ENCODE measurements at places on chromosomes 2 and 18. TPM values are rescaled to one million over a fixed set of nuclear protein-coding genes. Genes with fewer than 3 reads are reported as not detected.

DNA sequence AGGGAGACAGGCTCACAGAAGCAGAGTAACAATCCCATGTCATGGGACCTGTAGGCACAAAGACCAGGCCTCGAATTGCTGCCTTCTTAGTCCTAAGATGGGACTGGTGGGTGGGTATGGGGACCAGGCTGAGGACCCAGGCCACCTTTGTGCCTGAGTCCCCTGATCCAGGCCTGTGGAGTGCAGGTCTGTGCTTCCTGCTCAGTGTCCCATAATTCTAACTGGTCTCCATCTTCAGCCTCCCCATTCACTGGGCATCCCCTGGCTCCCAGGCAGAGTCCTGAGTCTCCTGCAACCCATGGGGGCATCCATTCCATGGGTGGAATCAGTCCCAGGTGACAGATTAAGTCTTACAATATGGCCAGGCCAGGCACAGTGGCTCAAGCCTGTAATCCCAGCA is 83.9 kb downstream of the SMAD7 start:
- H3K4me3 ChIP-seq: no peak overlapping the region
- H3K36me3 ChIP-seq: no peaks in the 10 kb centered on the region
- H3K27ac ChIP-seq: no peak overlapping the region
- no peak for DNase-seq
- peaks cover 12% of the 10 kb centered on the region for H3K4me1 ChIP-seq
- H3K27me3 ChIP-seq: no peaks in the 10 kb centered on the region

The ERMN gene
- total RNA-seq: 4.8 TPM

DNA sequence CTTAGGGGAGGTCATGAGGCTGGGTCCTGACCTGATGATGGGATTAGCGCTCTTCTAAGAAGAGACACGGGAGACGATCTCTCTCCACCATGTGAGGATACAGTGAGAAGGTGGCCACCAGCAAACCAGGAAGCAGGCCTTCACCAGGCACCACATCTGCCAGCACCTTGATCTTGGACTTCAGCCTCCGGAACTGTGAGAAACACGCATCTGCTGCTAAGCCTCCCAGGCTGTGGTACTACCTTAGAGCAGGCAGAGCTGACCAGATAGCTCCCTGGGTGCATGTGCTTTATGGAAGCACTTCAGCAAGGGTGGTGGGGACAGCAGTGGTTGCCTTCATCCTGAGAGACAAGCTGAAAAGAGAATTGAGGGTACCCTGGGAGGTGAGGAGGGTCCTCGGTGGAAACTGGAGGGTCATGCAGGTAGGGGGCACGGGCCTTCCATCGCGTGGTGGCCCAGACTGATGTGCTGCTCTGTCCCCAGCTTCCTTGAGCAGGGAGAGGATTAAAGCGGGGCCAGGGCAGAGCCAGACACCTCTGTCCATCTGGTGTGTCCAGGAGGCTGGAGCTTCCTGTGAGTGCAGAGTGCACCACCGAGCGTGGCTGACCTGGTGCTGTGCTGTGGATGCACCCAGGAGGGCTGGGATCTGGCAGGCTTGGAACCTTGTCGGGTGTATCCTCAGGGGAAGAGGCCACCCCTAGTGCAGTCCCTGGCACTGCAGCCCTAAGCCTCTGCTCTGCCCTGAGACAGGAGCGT is 42.9 kb upstream of the HS6ST1 start:
- H3K4me1 ChIP-seq: no peaks in the 10 kb centered on the region
- no peak overlapping the region for H3K27ac ChIP-seq
- no peak overlapping the region for H3K4me3 ChIP-seq
- DNase-seq: no peak
- no peaks in the 10 kb centered on the region for H3K27me3 ChIP-seq

GRCh38 chr2:42569116-42569711 is 782 bp downstream of the MTA3 start:
- H3K4me1 ChIP-seq: peaks cover 56% of the 10 kb centered on the region
- no peak for DNase-seq
- H3K36me3 ChIP-seq: peaks cover 29% of the 10 kb centered on the region
- peak overlapping the region; percentile 95 for H3K4me3 ChIP-seq
- H3K27ac ChIP-seq: peak overlapping the region; percentile 94
- no peaks in the 10 kb centered on the region for H3K27me3 ChIP-seq

The C2orf72 gene
- total RNA-seq: not detected

DNA sequence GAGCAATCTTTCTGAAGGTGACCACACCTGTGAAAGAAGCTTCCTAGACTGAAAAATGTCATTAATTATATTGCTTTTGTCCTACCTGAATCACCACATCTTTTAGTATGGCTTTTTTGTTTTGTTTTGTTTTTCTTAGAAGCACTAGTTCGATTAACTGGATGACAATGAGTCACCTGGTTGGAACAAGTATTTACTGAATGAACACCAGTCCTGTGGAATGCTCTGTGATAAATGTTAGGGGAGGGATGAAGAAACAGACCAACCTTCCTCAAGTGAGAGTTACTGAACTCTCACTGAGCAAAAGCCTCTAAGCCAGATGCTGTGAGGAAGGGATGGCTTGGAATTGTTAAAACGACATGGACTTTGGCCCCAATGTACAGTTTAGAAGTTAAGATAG is 26.8 kb upstream of the DCC start:
- H3K4me3 ChIP-seq: no peak overlapping the region
- peaks cover 5% of the 10 kb centered on the region for H3K36me3 ChIP-seq
- no peaks in the 10 kb centered on the region for H3K27me3 ChIP-seq
- no peak for DNase-seq
- no peaks in the 10 kb centered on the region for H3K4me1 ChIP-seq

DNA sequence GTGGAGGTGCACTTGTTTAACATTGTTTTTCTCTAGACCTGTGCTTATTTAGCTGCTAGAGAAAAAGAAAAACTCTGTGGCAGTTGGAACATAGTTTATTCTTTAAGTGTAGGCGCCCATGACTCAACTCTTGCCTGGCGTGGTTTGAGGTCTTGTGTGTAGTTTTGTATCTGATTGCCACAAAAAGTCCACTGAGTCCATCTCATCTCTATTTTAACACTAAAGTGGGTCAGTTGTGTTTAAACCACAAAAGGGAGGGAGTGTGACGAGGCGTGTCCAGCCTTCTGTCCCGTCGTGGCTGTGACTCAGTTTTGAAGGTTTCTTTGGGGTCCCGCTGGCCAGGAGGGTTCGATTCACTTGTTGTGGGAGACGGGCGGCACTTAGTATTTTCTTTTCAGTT is 15.3 kb upstream of the UGT1A9 start:
- no peak overlapping the region for H3K4me3 ChIP-seq
- H3K27ac ChIP-seq: no peak overlapping the region
- H3K27me3 ChIP-seq: peaks cover 3% of the 10 kb centered on the region

The CTLA4 gene
- 1.5 TPM for total RNA-seq

The GALM gene
- total RNA-seq: 9.5 TPM

DNA sequence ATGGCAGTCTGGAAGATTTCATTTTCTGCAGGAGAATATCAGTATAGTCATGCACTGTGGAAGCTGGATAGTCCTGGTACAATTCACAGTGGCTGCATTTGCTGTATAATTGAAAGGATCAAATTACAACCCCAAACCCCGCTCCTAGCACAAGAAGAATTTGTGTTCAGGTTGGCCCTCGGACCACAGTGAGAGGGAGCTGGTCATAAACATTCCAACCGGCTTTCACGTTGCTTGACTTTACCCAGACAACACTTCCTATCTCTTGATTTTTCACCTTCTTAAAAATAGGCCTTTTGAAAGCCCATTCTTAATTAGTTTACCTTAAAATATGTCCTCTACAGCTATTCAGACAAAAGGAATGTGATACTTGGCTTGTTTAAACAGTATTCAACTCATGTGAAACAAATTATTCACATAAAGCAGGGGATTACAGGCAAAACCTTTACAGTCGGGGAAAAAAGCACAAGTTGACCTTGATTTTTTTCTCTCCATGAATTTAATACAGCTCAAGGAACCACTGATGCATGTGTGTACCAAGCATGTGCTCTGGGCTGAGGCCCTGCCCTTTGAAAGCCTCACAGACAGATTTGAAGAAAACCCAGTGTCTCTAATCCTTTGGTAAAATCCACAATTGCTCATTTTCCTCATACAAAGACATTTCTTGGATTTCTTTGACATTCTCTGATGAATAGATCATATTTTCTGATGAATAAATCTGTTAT is 143.0 kb upstream of the SOX11 start:
- no peak overlapping the region for H3K27ac ChIP-seq
- DNase-seq: no peak
- no peaks in the 10 kb centered on the region for H3K4me1 ChIP-seq
- H3K4me3 ChIP-seq: no peak overlapping the region
- no peaks in the 10 kb centered on the region for H3K27me3 ChIP-seq

DNA sequence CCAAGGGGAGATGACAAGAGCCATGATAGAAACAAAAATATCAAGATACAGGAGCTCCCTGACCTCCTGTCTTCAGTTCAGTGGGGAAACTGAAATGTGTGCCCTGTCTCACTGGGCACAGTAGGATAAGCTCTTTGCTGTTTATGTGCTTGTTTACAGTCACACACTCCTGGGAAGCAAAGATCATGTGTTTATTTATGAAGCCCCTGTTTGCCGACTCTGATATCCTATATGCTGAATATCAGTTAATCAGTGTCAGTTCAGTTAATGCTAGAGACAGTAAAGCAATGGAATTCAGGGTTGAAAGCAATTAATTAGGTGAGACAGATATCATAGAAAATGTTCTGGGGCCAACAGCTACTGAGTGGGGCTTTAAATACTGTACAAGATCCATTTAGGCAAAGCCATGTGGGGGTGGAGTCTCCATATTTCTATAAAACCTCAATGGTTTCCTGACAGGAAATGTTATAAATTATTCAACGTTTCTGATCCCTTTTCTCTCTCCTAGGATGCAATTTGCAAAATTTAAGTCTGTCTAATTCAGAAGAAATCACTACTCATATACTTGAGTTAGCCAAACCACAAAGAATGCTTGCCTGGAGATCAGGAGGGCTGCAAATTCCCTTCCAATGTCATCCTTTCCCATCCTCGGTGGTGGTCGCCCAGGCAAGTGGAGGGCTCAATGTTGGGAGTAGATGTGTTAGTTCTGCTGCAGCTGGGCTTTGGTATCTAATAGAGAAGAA is 551.3 kb downstream of the CMPK2 start:
- no peaks in the 10 kb centered on the region for H3K36me3 ChIP-seq
- H3K27me3 ChIP-seq: no peaks in the 10 kb centered on the region
- H3K4me1 ChIP-seq: peaks cover 6% of the 10 kb centered on the region
- no peak overlapping the region for H3K4me3 ChIP-seq
- no peak for DNase-seq
- H3K27ac ChIP-seq: no peak overlapping the region

GRCh38 chr18:21295101-21295500 is 53.1 kb downstream of the GREB1L start:
- no peaks in the 10 kb centered on the region for H3K4me1 ChIP-seq
- no peak overlapping the region for H3K27ac ChIP-seq
- H3K27me3 ChIP-seq: peaks cover 32% of the 10 kb centered on the region

DNA sequence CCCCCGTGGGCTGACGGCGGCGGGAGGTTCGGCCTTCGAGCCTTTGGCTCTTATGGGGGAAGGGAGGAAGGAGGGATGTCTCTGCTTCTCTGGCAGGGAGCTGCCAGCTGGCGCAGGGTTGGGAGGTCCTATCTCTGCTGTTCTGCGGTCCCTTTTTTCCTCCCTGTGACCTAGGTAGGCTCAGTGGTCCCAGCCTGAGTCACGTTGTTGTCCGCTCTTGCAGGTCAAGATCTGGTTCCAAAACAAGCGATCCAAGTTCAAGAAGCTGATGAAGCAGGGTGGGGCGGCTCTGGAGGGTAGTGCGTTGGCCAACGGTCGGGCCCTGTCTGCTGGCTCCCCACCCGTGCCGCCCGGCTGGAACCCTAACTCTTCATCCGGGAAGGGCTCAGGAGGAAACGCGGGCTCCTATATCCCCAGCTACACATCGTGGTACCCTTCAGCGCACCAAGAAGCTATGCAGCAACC is 2.5 kb downstream of the DLX1 start:
- H3K36me3 ChIP-seq: peaks cover 14% of the 10 kb centered on the region
- peaks cover 52% of the 10 kb centered on the region for H3K4me1 ChIP-seq
- peaks cover 74% of the 10 kb centered on the region for H3K27me3 ChIP-seq
- no peak overlapping the region for H3K27ac ChIP-seq
- no peak for DNase-seq
- peak overlapping the region; percentile 74 for H3K4me3 ChIP-seq

DNA sequence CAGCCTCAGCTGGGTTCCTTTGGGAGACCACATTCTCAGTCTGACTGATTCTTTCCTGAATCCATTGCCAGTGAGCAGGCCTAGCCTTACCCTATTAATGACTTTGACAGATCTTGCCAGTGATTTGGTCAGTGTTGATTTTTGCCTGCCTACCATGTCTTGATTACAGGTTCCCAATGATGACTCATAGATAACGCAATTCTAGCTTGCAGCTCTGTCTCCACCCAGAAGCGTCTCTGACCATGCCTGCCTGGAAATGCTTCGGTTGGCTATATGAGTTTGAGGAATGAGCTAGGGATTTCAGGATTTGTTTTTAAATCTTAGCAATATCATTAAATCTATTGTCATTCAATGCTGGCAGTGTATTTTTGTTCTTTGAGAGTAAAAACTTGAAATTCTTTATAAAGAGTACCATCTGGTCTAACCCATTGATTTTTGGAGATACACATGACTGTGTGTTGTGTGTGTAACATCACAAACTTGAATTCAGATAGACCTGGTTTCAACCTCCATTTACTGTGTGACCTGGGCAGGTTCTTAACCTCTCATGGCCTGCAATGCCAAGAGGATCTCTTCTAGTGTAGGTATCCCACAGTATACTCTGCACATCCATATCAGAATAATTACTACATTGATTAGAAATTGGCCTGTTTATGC is 57.0 kb downstream of the CCDC150 start:
- no peak overlapping the region for H3K27ac ChIP-seq
- no peaks in the 10 kb centered on the region for H3K4me1 ChIP-seq
- H3K4me3 ChIP-seq: no peak overlapping the region
- DNase-seq: no peak
- peaks cover 3% of the 10 kb centered on the region for H3K36me3 ChIP-seq
- H3K27me3 ChIP-seq: no peaks in the 10 kb centered on the region

- peaks cover 7% of the 10 kb centered on the region for H3K27me3 ChIP-seq
- H3K4me1 ChIP-seq: no peaks in the 10 kb centered on the region
- H3K4me3 ChIP-seq: no peak overlapping the region
- peaks cover 3% of the 10 kb centered on the region for H3K36me3 ChIP-seq
These were observed 66.1 kb upstream of the ATP8B1 start for GRCh38 chr18:57869221-57869620.

The TACR1 gene
- total RNA-seq: not detected

The INHBB gene
- total RNA-seq: not detected

- H3K27ac ChIP-seq: no peak overlapping the region
- DNase-seq: no peak
- H3K4me1 ChIP-seq: peaks cover 2% of the 10 kb centered on the region
- H3K36me3 ChIP-seq: no peaks in the 10 kb centered on the region
- H3K4me3 ChIP-seq: no peak overlapping the region
These were observed 80.6 kb downstream of the NRP2 start for GRCh38 chr2:205762881-205763280.

The TTR gene
- total RNA-seq: not detected

DNA sequence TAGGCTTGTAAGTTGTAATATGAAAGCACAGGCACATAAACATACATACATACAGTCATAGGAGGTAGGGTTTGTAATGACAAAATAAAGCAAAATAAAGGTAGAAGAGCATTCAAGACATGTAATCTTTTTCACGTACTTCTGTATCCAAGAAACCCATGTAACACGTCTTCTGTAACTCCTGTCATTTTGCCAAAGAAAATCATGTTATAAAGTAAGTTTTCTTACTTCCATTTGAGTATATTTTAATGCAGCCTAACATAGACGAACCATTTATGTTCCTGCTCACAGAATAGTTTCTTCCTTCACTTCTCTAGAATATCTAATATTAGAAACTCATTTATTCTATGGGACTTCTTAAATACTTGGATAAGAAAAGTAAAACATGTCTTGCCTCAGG is 1884.0 kb upstream of the CELF4 start:
- H3K36me3 ChIP-seq: no peaks in the 10 kb centered on the region
- H3K27me3 ChIP-seq: no peaks in the 10 kb centered on the region
- no peak overlapping the region for H3K4me3 ChIP-seq
- no peak overlapping the region for H3K27ac ChIP-seq
- peaks cover 6% of the 10 kb centered on the region for H3K4me1 ChIP-seq

All from naive thymus-derived CD8-positive, alpha-beta T cell (primary cell).